ENCODE measurements at places on chromosomes 3 and 15.

GRCh38 chr15:57953874-57954273, 111.6 kb downstream of the ALDH1A2 start:
- DNase-seq: no peak

GRCh38 chr3:8183627-8184026, 318.0 kb upstream of the LMCD1 start:
- no peak for DNase-seq

- DNase-seq: no peak
Measured at GRCh38 chr3:170776887-170777563, 93.0 kb downstream of the RPL22L1 start.

DNA sequence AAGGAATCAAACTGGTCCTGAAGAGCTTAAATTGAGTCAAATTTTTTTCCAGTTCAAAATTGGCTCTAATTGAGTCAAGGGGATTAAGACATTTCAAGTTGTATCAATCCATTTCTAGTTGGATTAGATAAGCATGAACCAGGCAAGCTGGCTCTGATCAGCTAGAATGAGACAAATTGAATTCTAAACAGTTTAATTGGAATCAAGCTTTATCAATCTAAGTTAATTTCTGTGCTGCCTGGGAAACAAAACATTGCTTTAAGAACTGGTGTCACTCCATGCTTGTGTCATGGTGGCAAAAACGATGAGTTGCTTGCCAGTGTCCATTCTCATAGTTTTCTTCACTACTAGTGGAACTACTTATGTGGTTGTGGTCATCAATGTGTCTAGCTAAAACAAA, 116.8 kb downstream of the TGFBR2 start:
- no peak for DNase-seq

DNA sequence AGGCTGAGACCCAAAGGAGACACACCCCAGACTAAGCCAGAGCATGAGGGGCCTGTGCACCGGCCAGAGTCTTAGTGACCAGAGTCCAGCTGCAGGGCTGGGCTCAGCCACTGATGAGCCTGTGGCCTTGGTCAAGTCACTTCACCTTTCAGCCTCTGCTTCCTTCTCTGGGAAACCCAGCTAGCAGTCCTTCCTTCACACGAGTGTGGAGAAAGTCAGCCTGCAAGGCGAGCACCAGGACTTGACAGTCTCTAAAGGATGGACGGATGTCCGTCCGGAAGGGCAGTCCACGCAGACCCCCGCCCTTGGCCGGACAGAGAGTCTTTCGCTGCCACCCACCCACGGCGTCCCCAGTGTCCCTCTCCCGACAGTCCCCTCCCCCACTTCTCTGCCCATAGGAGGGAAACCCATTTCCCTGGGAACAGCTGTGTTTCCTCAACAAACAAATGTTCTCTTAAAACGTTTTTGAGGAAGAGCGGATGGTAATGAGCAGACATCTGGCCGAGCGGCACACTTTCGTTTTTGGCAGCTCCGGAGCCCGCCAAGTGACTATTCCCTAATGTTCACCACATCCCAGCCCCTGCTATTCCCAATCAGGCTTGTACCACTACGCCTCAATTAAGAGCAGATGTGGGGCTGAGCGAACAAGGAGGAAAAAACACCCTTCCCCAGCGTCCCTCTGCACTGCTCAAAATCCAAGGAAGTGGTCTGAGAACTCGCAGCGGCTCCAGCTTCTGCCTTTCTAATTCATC, 129.1 kb upstream of the SMAD3 start:
- no peak for DNase-seq

DNA sequence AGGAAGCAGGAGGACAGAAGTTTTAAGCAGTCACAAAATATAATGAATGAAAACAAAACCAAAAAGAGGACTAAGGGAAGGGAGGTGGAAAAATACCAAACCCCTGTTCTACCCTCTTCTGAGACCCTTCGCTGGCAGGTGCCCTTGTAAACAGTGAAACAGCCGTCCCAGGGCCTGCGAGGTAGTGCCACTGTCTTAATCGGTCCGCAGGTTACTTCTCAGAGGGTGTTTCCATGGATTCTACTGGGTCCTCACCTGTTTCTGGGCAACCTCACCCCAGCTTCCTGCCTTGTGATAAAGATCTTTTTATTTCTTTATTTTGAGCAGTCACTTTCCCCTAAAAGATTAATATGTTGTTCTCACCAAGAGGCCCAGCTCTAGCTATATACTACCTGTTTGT, 65.3 kb downstream of the SLC30A4 start:
- no peak for DNase-seq

- DNase-seq: no peak
Measured at GRCh38 chr3:29937185-29937584, 656.3 kb downstream of the RBMS3 start.

DNA sequence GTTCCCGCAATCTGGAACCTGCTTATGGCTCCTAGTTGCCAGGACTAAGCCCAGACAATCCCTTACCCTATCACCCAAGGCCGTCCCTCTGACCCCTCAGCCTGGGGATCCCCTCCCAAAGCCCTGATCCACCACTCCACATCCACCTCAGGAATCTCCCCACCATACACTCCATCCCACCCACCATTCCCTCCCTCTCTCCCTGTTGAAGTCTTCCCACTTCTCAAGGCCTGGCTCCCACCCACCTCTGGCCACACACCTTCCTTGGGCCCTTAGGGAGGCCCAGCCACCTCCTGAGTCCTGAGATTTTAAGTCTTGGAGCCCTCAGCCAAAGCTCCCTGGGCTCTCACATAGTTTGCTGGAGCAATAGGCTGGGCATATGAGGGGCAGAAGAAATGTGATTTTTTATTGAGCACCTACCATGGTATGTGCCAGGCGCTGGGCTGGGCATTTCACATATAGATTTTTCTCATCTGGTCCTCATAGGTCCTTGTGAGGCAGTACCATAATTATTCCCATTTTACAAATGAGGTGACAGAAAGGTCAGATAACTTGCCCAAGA, 48.1 kb downstream of the HCN4 start:
- DNase-seq: no peak

DNA sequence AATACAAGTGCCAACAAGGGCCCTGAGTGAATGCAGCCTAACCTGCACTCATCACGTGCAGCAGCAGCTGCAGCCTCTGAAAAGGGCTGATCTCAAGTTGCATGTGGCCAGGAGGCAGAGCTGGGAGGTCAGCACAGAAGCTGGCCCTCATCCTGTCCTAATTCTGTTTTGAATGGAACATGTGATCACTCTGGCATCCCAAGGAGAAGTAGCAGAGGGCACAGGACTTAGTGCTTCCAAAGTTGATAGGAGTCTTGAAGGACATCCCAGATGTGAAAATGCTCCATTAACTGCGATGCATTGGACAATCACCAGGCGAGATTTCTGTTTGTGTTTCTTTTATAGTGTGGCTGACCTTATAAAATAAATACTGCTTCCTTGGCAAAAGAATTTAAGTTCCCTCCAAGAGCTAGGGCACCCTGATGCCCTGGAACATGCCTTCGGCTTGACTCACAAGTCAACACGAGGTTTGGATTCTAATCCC, 31.6 kb upstream of the STAG1 start:
- no peak for DNase-seq

DNA sequence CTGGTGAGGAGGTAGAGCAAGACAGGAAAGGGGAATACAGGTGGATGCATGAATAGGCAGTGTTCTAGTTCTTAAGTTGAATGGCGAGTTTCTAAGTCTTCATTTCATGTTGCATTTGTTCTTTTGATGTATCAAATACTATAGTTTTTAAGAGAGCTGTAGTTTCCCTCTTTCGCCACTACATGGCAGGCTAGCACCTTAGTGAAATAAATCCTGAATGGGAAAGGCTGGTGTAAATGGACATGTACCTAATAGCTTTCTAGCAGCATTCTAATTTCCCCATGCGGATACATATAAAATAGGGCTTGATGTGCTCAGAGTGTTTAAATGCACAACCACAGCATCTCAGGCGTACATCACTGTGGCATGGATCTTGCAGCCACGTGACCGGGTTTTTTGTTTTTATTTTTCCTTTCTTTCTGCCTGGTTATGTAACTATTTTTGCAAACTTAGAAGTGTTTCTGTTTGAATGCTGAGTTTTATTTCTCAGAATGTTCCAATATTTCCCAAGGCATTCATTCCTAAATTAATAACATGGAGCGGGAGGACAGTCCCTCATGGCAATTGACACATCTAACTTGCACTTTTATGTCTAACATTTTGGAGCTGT, 23.5 kb upstream of the CLN6 start:
- DNase-seq: peak; percentile 61

DNA sequence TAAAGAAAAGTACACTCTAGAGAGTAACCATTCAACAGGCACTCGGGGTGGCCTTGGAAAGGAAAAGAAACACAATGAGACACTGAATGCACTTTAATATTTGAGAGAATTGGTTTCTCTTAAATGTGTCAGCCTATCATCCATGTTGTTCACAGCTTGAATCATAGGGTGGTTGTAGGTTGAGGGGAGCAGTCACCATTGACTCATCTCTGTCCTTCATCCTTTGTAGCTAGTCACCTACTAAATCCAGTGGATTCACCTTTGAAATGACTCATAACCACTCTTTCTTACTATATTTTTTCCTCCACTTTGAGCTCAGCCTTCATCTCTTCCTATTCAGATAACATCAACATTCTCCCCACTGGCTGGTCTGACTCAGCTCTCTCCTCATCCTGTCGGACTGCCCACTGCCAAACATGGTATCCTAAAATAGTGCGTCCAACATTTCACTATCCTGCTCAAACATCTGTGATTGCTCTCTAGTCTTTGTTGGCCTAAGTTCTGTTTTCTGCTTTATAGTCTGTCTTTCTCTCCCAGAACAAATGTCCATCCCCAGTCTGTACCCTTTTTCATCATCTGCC, 182.7 kb upstream of the GADL1 start:
- DNase-seq: no peak

DNA sequence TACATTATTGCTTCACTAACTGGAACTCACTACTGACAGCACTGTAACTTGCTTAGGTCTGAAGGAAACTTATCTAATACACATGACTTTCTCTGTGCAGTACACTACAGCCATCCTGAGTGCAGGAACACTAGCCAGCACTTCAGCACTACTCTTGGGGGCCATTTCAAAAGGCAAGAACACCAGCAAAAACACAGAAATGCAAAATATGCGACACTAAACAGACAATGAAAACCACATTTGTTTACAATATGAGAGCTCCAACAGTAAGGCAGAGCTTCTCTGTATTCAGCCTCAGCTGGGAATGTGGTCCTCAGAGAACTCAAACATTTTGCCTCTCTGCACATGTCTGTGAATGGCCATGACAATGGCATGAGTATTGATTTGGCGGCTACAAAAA, 109.6 kb downstream of the ARRDC4 start:
- no peak for DNase-seq

- no peak for DNase-seq
Measured at GRCh38 chr3:8215821-8216220, 285.8 kb upstream of the LMCD1 start.

GRCh38 chr3:128173849-128174248, 20.6 kb downstream of the EEFSEC start:
- DNase-seq: no peak

GRCh38 chr3:45547764-45548680, 46.5 kb upstream of the LIMD1 start:
- no peak for DNase-seq

GRCh38 chr15:62545467-62546227, 380.6 kb upstream of the C2CD4B start:
- no peak for DNase-seq

GRCh38 chr15:70762469-70763119, 764 bp downstream of the UACA start:
- no peak for DNase-seq

All from D721Med (cell line).